Cortex of kidney (tissue), 1 donor: ENCODE measurements at places on chromosomes 3 and 15.

DNA sequence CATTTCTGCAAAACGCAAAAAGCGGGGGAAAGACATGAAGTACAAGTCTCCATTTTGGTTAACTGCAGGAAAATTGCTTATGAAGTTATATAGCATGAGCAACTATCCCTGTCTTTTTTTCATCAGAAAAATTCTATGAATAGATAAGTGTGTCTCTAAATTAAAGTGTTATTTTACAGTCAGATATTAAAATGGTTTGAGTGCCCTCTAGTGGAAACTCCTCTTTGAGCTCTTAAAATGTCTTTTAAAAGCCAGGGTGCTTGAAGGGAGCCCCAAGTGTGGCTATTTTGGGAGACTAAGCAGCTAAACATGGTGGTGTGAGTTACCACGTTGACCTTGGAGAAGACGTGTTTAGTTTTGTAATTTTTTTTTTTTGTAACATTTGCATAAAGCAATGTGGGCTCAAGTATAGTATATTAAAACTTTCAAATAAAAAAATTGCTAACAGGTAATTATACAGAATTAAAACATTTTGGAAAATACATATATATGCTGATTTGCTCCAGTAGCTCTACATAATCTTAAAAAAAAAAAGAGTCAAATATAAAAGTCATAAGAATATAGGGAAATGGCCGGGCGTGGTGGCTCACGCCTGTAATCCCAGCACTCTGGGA, 77.2 kb downstream of the PPP2R3A start:
- DNase-seq, result no peak

- DNase-seq, result no peak
Measured at GRCh38 chr3:140135461-140135860, 200.5 kb downstream of the CLSTN2 start.

DNA sequence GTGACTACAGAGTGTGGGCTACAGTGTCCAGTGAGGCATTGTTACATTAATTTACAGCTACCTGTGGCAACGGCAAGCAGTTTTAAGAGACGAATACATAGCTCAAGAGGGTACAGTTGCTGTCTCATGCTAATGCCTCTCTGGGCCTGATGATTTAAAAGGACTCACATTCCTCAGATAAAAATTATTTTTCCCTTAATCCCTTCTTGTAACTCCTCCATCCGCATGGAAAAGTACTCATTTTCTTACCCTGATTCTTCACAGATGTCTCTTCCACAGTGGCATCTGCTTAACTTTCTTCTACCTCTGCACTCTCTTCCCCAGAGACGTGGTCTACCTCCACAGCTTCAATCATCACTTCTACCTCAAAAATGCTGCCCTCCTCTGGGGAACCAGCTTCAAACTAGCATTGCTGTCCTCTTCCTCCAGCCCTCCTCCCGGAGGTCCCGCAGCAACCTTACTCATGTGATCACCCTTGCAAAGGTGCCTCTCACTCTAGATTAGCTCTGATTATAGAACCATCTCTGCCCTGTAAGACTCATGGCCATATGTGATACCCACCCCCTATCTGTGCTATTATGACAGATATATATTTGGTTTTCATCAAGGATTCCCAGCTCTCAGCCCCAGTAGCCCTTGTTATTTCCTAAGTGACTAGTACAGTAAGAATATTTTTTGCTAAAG, 21.4 kb upstream of the ABHD17C start:
- no peak for DNase-seq

GRCh38 chr3:171345107-171345843, 114.9 kb downstream of the TNIK start:
- no peak for DNase-seq

DNA sequence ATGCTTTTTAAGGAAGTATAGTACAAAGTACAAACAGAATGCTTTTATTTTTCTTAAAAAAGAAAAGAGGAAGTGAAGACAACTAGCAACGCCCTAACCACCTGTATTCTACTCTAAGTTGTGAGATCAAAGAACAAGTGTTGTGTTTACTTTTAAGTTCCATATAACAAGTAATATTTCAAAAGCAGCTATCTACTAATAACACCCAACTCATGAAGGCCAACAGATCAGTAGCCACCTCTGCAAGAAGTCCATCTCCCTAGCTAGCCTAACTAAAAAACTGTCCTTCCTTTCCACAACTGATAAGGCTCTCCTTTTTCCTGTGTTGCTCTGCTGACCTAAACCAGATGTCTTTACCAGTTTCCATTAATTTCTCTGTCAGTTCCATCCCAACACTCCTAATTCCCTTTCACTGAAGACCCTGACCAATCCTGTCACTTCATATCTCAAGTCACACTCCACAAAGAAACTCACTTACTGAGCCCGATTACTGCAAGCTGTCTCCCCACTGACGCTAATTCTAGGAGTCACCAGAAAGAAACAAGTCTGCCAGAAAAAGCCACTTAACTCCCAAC, 26.9 kb downstream of the PHC3 start:
- no peak for DNase-seq

- DNase-seq, result no peak
Measured at GRCh38 chr15:63836579-63836978, 2.8 kb upstream of the HERC1 start.

DNA sequence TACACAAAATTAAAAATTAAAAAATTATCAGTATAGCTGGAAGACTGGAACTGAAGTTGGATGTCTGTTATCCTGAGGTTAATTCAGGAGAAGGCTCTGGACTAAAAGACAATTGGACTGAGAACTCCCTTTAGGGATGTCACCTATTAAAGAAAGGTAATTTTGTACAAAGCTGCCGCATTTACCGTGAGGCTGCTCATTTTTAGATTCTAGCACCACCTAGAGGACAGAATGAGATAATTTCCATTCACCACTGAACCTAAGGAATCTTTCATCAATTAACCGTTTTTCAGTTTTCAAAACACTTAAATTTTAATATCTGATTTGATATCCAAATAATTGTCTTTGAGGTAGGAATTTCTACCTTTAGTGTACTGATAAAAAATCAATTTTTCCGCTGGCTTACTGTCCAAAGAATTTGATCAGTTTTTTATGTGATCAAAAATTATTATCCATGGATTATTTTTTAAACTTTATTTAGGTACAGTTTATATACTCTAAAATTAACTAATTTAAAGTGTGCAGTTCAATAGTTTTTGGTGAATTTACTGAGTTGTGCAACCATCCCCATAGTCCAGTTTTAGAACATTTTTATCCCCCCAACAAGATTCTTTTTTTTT, 106.7 kb upstream of the TNIK start:
- DNase-seq, result no peak

GRCh38 chr3:71512000-71512399, 71.5 kb downstream of the FOXP1 start:
- DNase-seq, result no peak

DNA sequence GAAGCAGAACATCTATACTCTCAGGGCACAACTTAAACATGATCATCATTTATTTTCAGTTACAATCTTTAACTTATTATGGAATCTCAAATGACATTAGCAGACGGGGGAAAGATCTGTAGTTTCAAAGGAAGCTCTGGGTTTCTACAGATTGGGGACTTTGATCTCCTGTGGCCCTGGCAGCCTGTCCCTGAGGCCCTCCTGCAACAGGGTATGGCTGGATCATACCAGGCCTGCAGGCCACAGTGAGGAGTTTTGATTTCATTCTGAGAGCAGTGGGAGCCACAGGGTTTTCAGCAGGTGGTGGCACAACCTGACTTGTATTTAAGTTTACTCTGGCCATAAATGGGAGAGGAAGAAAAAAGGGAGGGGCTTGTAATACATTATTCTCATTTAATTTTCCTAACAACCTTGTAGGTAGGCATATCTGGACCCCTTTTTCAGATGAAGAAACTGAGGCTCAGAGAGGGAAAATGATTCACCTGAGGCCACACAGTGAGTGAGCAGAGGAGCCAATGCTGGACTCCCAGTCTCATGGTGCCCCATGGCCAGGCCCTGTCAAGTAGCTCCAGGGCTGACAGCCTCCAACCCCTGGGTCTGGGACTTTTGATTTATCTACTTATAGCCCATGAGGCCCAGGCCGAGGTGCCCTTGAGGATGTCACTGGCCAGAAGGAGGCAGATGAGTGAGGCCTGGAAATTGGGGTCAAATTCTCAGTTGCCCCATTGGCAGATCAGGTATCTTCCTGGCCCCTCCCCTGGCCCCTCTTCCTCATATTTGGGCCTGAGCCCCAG, 71.0 kb downstream of the ATP2B2 start:
- DNase-seq, result no peak

GRCh38 chr3:49671291-49672288, 2.6 kb upstream of the APEH start:
- DNase-seq, result no peak

GRCh38 chr3:155548195-155548594, 196.7 kb downstream of the PLCH1 start:
- DNase-seq, result no peak
